SHP77 (cell line): ENCODE measurements at places on chromosomes 4 and X.

DNA sequence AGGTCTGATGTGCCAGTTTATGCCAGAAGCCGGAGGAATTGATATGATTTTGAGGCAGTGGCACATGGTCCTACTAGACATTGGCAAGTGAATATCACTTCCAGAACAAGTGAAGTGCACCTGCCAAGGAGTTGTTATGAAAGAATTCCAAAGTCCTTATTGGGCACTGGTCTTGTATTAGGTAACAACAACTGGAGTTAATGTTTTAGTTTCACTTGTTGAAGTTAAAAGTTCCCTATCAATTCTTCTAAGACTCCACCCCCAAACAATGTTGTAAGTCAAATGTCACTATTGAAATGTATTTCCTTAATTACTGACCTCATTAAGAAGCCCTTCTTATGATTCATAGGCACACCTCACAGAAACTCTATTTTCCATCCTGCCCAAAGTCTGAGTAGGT is 3.1 kb downstream of the TET2 start:
- no peak for DNase-seq

- no peak for DNase-seq
Measured at GRCh38 chr4:78543424-78544125, 8.0 kb upstream of the ANXA3 start.

DNA sequence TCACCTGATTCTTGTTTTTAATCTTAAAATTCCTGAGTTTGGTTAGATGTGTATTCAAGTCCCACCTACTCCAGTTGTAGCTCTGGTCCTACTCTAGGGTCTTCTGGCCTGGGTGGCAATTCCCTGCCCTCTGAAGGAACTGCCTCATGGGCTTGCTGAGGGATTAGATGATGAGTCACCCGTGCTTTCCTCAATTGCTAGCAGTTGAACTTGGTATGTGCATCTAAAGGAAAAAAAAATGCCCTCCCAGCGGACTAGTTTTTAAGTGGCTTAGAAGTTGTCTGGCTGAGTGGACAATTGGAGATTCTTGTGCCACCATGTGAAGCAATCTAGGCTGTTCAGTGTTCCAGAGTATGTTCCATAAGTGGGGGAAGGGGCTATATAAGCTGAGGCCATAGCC is 127.0 kb downstream of the CCNG2 start:
- no peak for DNase-seq

DNA sequence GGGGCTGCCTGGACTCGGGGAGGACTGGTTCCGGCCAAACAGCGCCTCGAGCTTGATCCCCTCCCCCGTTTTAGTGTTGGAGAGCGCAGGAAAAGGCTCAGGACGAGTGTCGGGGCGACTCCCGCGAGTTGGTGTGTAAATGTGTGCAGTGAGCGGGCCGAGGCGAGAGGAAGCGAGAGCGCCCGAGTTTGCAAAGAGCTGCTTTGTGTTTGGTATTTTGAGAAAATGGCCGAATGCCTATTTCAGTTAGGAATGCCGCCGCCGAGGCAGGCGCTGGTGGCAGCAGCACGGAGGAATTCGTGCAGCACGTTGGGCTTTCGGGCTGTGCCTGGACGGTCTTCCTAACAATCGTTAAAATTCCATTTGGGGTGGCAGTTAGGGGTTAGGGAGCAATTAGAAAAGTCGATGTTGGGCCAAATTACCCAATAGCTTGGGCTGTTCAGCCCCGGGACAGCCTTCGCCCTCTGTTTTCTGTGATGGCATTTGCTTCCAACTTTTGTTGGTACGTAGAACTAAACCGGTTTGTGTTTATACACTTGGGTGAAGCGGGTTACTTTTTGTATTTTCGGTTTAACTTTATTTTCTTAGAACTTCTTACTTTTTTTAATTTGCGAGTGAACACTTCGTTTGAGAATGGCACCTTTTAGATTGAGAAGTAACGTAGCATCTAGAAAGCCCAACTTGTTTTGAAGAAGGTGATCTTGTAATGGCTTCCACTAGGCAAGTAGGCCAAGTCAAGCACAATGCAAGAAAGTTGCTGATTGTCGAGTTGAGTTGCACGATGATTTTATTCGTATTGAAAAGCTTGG is 1.6 kb downstream of the REST start:
- DNase-seq = no peak

DNA sequence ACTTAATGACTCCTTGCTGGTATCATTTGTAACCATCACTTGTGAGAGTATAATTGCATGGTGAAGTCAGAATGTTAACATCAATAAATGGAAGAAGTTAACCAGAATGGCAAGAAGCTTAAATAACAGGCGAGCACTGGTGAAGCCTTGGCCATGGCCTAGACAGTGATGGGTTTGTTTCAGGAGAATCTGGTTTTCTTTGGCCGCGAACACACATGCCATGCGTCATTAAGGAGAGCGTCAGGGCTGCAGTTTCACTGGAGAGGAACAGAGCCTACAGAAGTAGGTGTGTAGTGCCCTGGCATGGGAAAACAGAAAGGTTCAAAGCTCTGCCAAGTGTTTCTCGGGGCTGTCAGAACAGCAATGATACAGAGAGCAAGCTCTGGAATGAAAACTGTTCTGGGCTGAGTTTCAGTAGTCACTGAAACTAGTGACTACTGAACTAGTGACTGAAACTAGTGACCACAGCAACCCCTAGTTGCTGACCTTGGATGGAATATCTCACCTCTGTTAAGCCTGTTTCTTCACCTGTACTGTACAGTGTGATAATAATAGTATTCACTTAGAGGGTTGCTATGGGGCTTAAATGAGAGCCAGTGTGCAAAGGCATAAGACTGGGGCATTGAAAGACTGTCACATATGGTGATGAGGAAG is 93.8 kb downstream of the C4orf51 start:
- no peak for DNase-seq

DNA sequence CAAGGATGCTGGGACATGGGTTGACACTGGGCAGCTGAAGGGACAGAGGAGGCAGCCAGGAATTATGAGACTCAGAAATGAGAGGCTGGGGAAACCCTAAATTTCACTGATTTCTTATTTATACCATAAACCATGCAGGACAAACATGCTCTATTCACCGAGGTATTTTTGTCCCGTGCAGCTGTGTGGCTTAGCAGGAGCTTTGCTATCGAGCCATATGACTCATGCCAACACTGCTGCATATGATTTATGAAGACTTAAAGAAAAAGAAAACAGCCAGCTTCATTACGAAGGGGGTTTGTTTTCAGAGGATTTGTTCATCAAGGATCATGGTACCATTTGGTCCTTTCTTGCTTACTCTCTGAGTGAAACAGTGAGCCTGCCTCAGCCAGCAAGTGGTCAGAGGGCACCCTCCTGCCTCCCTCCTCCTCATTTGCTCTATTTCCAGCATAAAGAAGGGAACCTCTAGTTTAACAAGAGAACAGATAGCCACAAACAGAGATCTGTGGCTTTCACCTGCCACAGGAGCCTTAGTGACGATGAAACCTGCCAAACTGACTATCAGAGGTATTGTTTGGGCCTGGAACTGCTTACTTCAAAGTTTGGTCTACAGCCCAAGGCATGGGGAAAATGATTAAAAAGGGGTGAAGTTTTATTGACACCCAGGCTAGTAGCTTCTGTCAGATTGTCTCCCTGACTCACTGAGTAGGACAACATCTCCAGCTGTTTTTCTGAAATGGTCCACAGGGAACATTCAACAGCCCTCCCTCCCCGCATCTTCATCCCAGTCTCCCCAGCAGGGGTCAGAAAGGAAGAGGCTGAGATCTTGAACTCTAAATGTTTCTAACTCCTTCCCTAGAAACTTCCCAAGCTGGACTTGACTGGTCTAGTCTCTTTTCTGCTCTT is 80.1 kb upstream of the MAML3 start:
- no peak for DNase-seq

DNA sequence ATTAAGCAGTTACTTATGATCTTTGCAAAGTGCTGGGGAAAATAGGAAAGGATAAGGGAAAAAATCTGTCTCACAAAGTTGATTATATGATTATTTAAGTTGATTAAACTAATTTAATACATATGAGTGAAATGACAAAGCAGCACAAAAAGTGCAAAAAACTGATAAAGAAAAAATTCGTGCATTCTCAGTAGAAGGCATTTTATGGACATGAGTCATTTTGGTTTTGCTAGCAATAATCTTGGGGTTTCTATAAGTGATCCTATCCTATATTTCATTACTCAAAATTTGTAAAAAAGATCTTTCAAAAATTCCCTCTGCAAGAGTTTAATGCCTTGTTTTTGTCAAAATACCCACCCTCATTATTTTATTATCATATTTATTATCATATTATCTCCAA is 224.2 kb upstream of the ANXA10 start:
- DNase-seq = no peak

DNA sequence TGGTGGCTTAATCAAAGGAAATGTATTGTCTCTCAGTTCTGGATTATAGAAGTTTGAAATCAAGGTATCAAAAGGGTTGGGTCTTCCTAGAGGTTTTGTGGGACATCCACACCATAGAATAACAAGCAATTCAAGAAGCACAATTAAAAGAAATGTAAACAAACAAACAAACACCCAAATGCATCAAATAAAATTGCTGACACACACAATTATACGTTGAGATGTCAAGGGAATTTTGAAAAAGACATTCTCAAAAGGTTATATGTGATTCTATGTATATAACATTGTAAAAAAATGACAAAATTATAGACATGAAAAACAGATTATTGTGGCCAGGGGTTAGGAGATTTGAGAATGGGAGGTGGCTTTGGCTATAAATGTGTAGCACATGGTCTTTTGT is 250.7 kb upstream of the AGA start:
- DNase-seq = no peak

DNA sequence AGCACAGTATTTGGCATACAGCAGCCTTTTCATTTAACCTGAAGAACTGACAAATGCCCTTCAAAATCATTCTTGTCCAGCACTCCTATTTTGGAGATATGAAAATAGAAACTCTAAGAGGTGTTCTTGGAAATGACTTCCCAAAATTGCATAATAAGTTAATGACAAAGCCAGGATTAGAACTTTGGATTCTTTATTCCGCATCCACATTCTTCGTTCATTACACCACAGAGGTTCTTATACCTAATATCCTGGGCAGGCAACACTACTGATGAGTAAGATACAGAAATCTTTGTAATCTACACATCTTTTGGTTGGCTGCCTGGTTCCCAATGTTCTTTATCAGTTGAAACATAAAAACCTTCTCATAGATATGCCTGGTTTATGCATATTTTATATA is 5.9 kb downstream of the COL25A1 start:
- DNase-seq = no peak
